ENCODE measurements at places on chromosomes 2 and 18.

GRCh38 chr18:34491719-34492118, 218.4 kb upstream of the DTNA start:
- DNase-seq, result no peak

GRCh38 chr2:41933585-41934320, 114.1 kb upstream of the PKDCC start:
- DNase-seq, result peak; percentile 99

- DNase-seq, result no peak
These were observed 36.0 kb downstream of the RBMS1 start for GRCh38 chr2:160457588-160457987.

GRCh38 chr2:181408861-181409260, 48.3 kb upstream of the ITGA4 start:
- no peak for DNase-seq

DNA sequence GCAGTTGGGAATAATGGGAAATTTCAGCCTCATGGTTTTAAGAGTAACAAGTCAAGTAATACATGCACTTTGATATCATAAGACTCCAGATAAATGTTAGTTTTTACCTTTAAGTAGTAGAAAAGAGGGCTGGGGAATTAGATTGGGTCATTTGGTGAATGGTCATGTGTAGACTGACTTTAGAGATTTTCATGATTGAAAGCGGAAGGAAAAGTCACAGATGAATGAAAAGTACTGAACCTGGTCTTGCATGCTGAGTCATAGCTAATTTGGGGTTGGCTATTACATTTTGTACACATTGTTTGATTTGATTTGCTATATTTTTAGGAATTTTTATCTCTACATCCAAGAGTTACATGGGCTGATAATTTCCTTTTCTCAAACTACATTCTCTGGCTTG, 539.4 kb upstream of the SPHKAP start:
- no peak for DNase-seq

DNA sequence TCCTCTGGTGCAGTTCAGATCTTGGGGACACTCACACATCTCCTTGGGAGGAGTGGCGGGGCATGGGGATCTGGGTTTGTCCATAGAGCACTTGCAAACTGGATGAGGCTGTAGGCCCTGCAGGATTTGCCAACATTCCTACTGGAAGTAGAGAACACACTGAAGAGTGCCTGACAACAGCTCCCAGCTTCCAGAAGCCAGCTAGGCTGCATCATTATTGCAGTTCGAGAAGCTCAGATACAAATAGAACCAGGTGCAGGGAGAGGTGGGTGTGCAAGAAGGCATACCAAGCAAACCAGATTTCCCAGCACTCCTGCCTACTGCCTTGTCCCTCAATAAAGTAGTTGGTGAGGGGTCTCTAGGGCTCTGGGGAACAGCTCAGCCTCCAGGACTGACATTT, 52.5 kb downstream of the RHOB start:
- DNase-seq, result no peak

DNA sequence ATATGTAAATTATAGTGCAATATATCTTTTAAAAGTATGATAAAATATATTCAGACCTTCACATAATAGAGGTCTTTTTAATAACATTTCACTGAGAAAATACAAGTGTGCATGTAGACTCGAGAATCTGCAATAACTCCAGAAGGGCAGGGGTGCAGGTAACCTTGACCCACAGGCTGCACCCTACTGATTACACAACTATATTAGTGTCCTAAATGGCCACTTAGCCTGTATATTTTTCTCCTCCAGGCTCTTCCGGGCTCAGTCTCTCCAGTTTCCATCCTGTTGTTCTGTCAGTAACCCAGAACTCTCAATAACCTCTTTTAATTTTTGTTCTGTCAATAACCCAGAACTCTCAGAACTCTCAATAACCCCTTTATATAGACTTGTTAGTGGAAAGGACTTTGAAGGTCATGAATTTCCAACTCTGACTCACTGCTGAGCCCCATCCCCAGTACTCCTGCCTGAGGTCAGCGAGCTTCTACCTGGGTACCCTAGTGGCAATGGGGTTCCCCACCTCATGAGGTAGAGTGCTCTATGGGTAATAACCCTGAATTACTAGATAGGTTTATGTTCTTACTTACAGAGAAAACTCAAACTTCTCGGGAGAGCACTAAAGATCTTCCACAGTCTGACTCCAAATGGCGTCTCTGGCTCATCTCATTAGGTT, 8.4 kb upstream of the TTR start:
- no peak for DNase-seq

GRCh38 chr18:63073481-63073880, 246.1 kb downstream of the BCL2 start:
- no peak for DNase-seq

DNA sequence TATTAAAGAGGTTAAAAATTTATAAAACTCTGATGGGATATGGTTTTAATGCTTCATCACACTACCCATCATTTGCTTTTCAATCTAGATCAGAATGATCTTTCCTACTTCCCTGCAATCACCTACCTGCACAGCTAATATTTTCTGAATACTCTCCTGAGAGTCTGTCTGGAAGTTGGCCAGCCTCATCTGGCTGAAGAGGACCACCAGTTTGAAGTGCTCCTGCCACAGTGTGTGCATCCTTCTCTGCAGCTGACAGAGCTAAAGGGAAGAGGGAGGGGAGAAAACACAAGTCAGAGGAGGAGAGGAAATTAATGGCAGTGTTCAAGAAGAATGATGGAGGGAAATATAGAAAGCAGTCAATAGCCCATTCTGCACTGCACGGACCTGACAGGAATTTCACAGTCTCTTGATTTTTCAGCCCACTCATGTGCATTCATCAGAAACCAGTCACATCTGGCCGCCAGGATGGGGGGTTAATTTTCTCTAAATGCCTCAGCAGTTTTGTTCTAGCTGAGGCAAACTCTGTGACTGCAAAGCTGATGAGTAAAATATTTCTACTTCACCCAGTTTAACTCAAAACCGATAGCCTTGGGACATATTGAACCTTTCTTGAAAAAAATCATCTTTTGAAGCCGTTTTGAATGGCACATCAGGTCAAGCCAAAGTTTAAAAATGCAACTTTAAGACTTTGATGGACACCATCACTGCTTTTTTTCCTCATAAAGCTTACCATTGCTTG, 201.8 kb upstream of the KLHL14 start:
- peak; percentile 1 for DNase-seq

GRCh38 chr2:222577341-222577740, 78.6 kb downstream of the FARSB start:
- peak; percentile 21 for DNase-seq

- DNase-seq, result no peak
These were observed 465.4 kb upstream of the TNP1 start for GRCh38 chr2:217325251-217325650.

- DNase-seq, result no peak
These were observed 31.4 kb upstream of the KCNG2 start for GRCh38 chr18:79766308-79766707.

DNA sequence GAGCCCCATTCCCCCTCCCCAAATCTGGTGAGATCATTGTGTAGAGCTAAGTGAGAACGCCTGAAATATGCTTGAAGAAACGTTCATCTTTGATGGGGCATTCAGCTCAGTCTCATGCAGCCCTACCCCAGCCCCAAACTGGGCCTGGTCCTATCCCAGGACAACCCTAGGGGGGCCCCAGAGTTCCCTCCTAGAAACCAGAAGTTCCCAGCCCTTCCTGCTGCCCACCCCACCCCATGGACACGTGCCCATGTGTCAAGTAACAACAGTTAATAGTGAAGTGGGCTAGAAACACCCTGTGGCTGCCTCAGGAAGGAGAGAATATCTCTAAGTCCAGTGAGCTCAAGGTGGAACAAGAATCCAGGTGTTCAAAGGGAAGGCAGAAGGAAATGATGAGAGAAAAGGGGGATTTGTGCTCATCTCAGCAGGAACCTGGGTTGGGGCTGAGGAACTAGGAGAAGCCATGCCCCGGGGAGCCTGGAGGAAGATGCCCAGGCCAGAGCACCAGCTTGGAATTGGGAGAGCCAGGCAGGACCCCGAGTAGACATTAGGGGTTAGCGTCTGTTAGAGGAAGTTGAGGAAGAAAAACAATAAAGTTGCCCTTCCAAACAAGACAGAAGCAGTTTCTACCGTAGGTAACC, 20.1 kb upstream of the SLC20A1 start:
- DNase-seq, result no peak

DNA sequence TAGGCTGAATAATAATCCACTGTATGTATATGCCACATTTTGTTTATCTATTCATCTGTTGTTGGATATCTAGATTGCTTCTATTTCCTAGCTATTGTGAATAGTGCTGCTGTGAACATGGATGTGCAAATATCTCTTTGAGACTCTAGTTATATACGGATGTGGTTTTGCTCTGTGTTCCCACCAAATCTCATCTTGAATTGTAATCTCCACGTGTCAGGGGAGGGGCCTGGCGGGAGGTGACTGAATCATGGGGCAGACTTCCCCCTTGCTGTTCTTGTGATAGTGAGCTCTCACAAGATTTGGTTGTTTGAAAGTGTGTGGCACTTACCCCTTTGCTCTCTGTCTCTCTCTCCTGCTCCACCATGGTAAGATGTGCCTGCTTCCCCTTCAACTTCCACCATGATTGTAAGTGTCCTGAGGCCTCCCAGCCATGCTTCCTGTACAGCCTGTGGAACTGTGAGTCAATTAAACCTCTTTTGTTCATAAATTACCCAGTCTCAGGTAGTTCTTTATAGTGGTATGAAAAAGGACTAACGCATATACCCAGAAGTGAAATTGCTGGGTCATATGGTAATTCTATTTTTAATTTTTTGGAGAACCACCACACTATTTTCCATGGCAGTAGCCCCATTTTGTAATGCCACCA, 86.1 kb upstream of the UPP2 start:
- DNase-seq, result no peak
